ENCODE measurements at places on chromosomes 1 and 21. TPM values are rescaled to one million over a fixed set of nuclear protein-coding genes. Genes with fewer than 3 reads are reported as not detected.

TMEM200B gene
- total RNA-seq = 5.2 TPM

FMN2 gene
- total RNA-seq = 73.6 TPM

HES2 gene
- 0.77 TPM for total RNA-seq

C1orf141 gene
- not detected for total RNA-seq

ST3GAL3 gene
- 22.6 TPM for total RNA-seq

SV2A gene
- 8.7 TPM for total RNA-seq

PRDM16 gene
- total RNA-seq = 1.1 TPM

LIN9 gene
- total RNA-seq = 2.8 TPM

RGS13 gene
- not detected for total RNA-seq

RHD gene
- total RNA-seq = under 0.01 TPM

SERBP1 gene
- total RNA-seq = 439 TPM

CDK18 gene
- total RNA-seq = 0.58 TPM

PIK3C2B gene
- 0.28 TPM for total RNA-seq
